ENCODE measurements at places on chromosomes 6 and 20. TPM values are rescaled to one million over a fixed set of nuclear protein-coding genes. Genes with fewer than 3 reads are reported as not detected.

PARD6B gene
- total RNA-seq, result 5.0 TPM

MLIP gene
- total RNA-seq, result not detected

PSORS1C2 gene
- total RNA-seq, result not detected

SRMS gene
- total RNA-seq, result not detected

IRF4 gene
- 53.2 TPM for total RNA-seq

CALHM4 gene
- total RNA-seq, result not detected

FAM83C gene
- total RNA-seq, result not detected

GRM4 gene
- total RNA-seq, result not detected

MMUT gene
- 16.6 TPM for total RNA-seq

BTNL2 gene
- not detected for total RNA-seq

DNA sequence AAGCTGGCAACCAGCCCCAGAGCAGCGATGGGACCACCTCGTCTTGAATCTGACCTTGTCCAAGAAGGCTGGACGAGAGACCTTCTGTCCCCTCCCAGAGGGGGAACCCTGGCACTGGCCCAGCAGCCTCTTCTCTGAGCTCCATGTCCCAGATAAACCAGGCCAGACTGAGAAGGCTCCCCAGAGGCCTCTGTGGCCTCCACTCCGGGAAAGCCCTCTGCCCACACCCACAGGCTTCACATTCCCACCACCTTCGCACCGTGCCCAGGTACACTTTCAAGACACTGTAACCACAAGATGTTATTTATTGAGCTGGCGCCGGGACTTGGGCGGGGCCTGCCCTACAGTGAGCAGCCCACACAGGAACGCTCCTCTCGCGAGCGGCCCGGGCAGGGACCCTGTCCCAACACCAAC, 33.2 kb downstream of the ADA start:
- no peak overlapping the region for H3K27ac ChIP-seq
- no peaks in the 10 kb centered on the region for H3K27me3 ChIP-seq
- peaks cover 100% of the 10 kb centered on the region for H3K36me3 ChIP-seq
- DNase-seq, result peak; percentile 77

GRCh38 chr20:9978397-9979004, 56.3 kb upstream of the ANKEF1 start:
- no peaks in the 10 kb centered on the region for H3K4me1 ChIP-seq
- no peaks in the 10 kb centered on the region for H3K27me3 ChIP-seq
- no peak for DNase-seq
- no peak overlapping the region for H3K27ac ChIP-seq
- H3K36me3 ChIP-seq, result no peaks in the 10 kb centered on the region

DNA sequence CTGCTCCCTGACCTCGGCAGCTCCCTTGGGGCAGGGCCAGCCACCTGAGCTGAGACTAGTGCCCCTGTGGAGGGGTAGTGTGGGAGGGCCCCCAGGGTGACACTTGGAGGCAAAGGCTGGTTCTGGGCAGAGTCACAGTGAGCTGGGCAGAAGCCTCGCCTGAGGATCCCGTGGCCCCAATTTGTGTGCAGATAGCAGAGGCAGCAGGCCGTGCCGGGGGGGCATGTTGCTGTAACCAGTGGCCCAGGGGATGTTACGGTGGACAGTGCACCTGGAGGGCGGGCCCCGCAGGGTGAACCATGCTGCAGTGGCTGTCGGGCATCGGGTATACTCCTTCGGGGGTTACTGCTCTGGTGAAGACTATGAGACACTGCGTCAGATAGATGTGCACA, 2.9 kb downstream of the KLHDC3 start:
- peak; percentile 75 for DNase-seq
- H3K27ac ChIP-seq, result peak overlapping the region; percentile 27
- H3K36me3 ChIP-seq, result peaks cover 58% of the 10 kb centered on the region
- peaks cover 71% of the 10 kb centered on the region for H3K4me1 ChIP-seq
- H3K4me3 ChIP-seq, result no peak overlapping the region

DNA sequence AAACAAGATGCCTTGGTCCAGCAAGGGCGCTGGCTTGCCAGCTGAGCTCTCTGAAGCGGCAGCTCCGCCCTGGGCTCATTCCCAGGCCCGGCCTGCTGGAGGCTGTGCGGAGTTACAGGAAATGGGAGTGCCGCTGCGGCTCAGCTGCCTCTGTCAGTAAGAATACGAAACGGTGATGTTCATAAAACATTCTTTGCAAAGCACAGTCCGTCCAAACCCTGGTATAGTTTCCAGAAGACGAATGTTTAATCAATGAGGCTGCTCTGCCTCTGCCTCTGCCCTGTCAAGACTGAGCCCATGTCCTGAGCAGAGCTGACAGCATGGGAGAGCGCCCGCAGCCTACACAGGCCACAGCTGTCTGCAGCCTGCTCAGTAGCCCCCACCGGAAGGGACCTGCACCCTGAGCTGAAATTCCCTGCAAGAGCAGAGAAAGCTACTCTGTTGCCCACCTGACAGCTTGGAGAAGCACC, 153.3 kb upstream of the SNX9 start:
- no peak overlapping the region for H3K4me3 ChIP-seq
- peak; percentile 82 for DNase-seq
- peaks cover 7% of the 10 kb centered on the region for H3K36me3 ChIP-seq
- peak overlapping the region; percentile 68 for H3K27ac ChIP-seq
- H3K4me1 ChIP-seq, result peaks cover 9% of the 10 kb centered on the region

GRCh38 chr6:36337814-36338213, 1.1 kb upstream of the BNIP5 start:
- DNase-seq, result no peak
- no peak overlapping the region for H3K27ac ChIP-seq
- peaks cover 8% of the 10 kb centered on the region for H3K4me1 ChIP-seq
- H3K27me3 ChIP-seq, result peaks cover 61% of the 10 kb centered on the region
- no peak overlapping the region for H3K4me3 ChIP-seq

DNA sequence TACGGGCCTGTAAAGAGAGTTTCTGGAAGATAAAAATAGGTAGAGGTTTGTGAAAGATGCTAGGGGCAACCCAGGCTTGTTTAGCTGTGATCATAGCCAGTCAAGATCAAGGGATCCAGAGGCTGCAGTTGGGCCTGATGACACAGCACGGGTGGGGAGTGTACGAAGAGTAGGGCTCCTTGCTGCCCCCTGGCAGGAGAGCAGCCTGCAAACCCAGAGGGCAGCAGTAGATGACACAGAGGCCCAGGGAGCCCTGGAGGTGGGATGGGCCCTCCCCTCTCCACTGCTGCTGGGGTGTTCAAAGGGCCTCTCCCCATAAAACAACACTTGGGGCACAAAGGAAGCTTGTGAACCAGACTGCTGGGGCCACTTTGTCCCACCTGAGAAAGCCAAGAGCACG, 47.2 kb downstream of the VEGFA start:
- DNase-seq, result no peak
- no peaks in the 10 kb centered on the region for H3K36me3 ChIP-seq
- no peak overlapping the region for H3K27ac ChIP-seq
- H3K4me3 ChIP-seq, result no peak overlapping the region
- no peaks in the 10 kb centered on the region for H3K27me3 ChIP-seq
- no peaks in the 10 kb centered on the region for H3K4me1 ChIP-seq

DNA sequence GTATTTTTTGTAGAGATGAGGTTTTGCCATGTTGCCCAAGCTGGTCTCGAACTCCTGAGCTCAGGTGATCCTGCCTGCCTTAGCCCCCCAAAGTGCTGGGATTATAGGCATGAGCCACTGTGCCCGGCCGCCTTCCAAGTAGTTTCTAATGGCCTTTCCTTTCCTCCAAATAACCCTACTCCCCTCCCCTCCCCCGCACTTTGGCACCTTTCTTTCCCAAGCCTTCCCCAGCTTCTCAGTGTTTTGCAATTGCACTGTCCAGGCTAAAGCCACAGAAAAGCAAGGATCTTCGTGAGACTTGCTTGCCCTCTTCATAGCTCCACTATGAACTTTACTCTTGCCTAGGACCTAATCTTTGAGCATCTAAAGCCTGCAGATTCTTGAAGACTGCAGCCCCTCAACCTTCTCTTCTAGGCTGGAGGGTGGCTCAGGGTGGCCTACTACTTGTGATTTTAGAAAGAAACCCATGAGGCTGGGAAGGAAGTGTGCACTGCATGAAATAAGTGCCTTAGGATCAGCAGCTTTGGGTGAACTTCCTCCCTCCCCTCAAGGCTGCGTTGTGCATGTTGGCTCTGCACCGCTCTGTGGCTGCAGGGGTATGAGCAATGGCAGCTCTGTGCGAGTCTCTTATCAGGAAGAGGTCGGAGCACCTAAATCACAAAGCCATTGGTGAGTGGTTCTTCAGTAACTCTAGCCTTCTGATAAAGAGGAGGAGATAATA, 152.4 kb upstream of the SNX9 start:
- peaks cover 19% of the 10 kb centered on the region for H3K36me3 ChIP-seq
- peaks cover 9% of the 10 kb centered on the region for H3K4me1 ChIP-seq
- H3K4me3 ChIP-seq, result no peak overlapping the region
- peak overlapping the region; percentile 29 for H3K27ac ChIP-seq
- peak; percentile 27 for DNase-seq

DNA sequence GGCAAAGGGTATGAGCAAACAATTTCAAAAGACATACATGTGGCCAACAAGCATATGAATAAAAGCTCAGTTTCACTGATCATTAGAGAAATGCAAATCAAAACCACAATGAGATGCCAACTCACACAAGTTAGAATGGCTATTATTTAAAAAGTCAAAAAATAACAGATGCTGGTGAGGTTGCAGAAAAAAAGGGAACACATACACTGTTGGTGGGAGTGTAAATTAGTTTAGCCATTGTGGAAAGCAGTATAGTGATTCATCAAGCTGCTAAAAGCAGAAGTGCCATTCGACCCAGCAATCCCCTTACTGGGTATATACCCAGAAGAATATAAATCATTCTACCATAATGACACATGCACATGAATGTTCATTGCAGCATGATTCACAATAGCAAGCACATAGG, 6.7 kb upstream of the KHDC1L start:
- no peak overlapping the region for H3K4me3 ChIP-seq
- H3K27me3 ChIP-seq, result no peaks in the 10 kb centered on the region
- H3K36me3 ChIP-seq, result no peaks in the 10 kb centered on the region
- DNase-seq, result no peak

GRCh38 chr6:139923964-139924475, 549.6 kb upstream of the CITED2 start:
- H3K27me3 ChIP-seq, result no peaks in the 10 kb centered on the region
- no peaks in the 10 kb centered on the region for H3K36me3 ChIP-seq
- DNase-seq, result no peak
- no peak overlapping the region for H3K4me3 ChIP-seq

GRCh38 chr6:143655541-143655940, 22.2 kb upstream of the PHACTR2 start:
- H3K4me1 ChIP-seq, result no peaks in the 10 kb centered on the region
- no peak overlapping the region for H3K4me3 ChIP-seq
- no peaks in the 10 kb centered on the region for H3K27me3 ChIP-seq
- no peak for DNase-seq
- H3K36me3 ChIP-seq, result no peaks in the 10 kb centered on the region

GRCh38 chr6:130811932-130812331, 15.3 kb upstream of the SMLR1 start:
- no peak for DNase-seq
- H3K27me3 ChIP-seq, result no peaks in the 10 kb centered on the region
- H3K4me3 ChIP-seq, result no peak overlapping the region
- H3K36me3 ChIP-seq, result no peaks in the 10 kb centered on the region
- H3K27ac ChIP-seq, result no peak overlapping the region

GRCh38 chr6:63714091-63714490, 78.5 kb downstream of the PHF3 start:
- no peak overlapping the region for H3K4me3 ChIP-seq
- H3K36me3 ChIP-seq, result peaks cover 50% of the 10 kb centered on the region
- no peaks in the 10 kb centered on the region for H3K4me1 ChIP-seq
- H3K27ac ChIP-seq, result no peak overlapping the region
- no peaks in the 10 kb centered on the region for H3K27me3 ChIP-seq
- no peak for DNase-seq

DNA sequence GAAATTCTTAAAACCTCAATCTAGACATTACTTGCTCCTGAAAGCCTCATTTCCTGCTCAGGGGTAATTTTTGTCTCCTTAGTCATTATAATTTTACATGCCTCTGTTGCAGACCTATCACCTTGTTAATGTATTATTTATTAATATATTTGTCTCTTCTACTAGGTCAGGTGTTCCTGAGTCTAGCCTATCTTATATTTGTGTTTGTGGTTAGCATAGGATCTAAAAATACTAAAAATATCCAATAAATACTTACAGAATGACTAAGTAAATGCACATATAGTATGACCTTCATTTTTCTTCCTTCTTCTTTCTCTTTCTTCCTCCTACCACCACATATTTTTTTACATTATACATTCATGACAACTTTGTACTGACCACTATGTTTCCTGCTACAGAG, 268.9 kb upstream of the HS3ST5 start:
- H3K27me3 ChIP-seq, result no peaks in the 10 kb centered on the region
- no peak overlapping the region for H3K4me3 ChIP-seq

- no peaks in the 10 kb centered on the region for H3K27me3 ChIP-seq
- no peak overlapping the region for H3K27ac ChIP-seq
- no peak overlapping the region for H3K4me3 ChIP-seq
- H3K36me3 ChIP-seq, result no peaks in the 10 kb centered on the region
Observed at GRCh38 chr6:85355816-85356215, 94.1 kb upstream of the NT5E start.

GRCh38 chr20:15236812-15237211, 899.4 kb upstream of the FLRT3 start:
- H3K27ac ChIP-seq, result no peak overlapping the region
- H3K4me3 ChIP-seq, result no peak overlapping the region
- no peaks in the 10 kb centered on the region for H3K36me3 ChIP-seq
- H3K27me3 ChIP-seq, result no peaks in the 10 kb centered on the region
- no peaks in the 10 kb centered on the region for H3K4me1 ChIP-seq
- no peak for DNase-seq

DNA sequence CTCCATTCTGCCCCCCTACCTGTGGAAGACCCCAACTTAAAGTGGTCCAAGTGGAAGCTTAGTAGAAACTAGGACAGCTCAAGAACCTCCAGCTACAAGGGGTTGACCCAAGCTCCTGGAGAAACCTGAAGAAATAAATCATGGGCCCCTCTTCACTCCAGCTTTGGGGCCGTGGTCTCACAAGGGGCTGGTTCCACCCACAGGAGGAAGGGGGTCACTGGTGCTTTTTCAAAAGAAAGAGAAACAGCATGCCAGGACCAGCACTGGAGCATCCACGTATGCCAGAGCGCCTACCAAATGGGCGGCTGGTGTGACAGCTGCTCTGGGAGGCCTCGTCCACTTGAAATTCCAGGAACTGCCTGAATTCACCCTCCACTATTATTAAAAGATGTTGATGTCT, 14.4 kb upstream of the ANKRD60 start:
- no peaks in the 10 kb centered on the region for H3K27me3 ChIP-seq
- H3K4me1 ChIP-seq, result no peaks in the 10 kb centered on the region
- no peak overlapping the region for H3K27ac ChIP-seq

- H3K27me3 ChIP-seq, result no peaks in the 10 kb centered on the region
- no peaks in the 10 kb centered on the region for H3K4me1 ChIP-seq
- no peak for DNase-seq
Observed at GRCh38 chr6:12950976-12951375, 234.4 kb downstream of the PHACTR1 start.

DNA sequence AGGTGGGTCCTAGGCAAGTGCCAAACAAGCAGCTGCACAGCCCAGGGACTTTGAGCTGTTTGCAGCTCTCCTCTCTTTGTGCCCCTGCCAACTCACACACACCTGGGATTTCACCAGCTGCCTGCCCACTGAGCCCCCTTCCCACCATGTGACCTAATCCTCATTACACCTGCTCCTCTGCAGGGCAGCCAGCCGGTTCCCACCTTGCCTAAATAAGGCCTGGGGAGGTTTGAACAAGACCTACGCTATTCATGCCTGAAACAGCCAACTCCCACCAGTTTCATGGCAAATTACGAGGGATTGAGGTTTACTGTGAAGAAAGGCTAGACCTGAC, 92.6 kb upstream of the SOX4 start:
- H3K4me1 ChIP-seq, result no peaks in the 10 kb centered on the region
- no peaks in the 10 kb centered on the region for H3K36me3 ChIP-seq
- no peak for DNase-seq
- H3K27ac ChIP-seq, result no peak overlapping the region

- no peak overlapping the region for H3K4me3 ChIP-seq
- H3K36me3 ChIP-seq, result no peaks in the 10 kb centered on the region
- peaks cover 12% of the 10 kb centered on the region for H3K4me1 ChIP-seq
- no peak overlapping the region for H3K27ac ChIP-seq
- no peaks in the 10 kb centered on the region for H3K27me3 ChIP-seq
Observed at GRCh38 chr6:45949256-45949655, 66.4 kb downstream of the CLIC5 start.

All from spleen (tissue), 13 donors.